ENCODE measurements at places on chromosomes 4 and X.
A peak's percentile ranks its signal among the peaks of the same experiment; 100 is the strongest.

DNA sequence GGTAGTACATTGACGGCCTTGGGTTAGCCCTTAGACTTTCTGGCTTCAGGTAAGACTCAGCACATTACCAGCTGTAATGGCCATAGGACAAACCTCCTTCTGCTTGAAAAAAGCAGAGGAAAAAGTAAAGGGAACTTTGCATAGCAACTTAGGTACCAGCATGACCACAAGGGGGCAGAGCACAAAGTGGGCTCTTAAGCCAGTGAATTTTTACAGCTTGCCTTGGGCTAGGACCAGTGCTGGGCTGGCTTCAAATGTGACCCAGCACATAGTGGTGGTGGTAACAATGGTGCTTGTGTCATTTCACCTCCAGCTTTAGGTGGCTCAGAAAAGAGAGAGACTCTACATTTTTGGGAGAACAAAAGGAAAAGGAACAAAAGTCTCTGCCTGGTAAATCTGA is 66.1 kb downstream of the KLHL4 start:
- no peak for DNase-seq

DNA sequence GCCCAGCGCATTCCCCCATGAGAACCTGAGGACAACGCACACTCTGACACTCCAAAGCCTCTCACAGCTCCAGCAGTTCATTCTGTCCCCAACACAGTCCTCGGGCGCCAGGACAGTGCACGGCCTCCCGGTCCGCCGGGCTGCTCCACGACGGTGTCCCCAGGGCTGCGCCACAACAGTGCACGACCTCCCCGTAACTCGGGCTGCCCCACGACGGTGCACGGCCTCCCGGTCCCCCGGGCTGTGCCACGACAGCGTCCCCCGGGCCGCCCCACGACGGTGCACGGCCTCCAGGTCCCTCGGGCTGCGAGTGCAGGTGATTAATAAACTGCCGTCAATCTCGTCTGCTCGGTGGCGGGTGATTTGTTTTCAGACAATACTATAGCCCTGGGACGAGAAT is 585.1 kb upstream of the FRG1 start:
- no peak for DNase-seq

- DNase-seq = no peak
Observed at GRCh38 chrX:56764153-56764974, 35.3 kb downstream of the NBDY start.

DNA sequence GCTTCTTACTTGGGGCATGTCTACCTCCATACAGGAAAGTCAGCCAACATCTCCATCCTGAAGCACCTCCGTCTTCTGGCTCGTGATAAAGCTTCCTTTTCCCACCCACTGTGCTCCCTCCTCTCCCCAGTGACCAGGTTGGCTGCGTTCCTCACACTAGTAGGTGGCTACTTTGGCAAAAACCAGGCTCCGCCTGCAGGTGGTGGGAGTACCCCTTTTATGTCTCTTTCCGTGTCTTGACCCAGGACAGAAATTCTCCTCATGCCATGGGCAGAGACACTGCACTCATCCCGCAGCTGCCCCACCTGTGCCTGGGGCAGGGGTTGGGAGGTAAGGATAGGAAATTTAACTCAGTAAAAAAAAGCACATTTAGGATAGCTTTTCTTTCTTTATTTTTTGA is 50.9 kb downstream of the ENPP6 start:
- no peak for DNase-seq

GRCh38 chrX:2410279-2411020 is 90.3 kb downstream of the DHRSX start:
- no peak for DNase-seq

- no peak for DNase-seq
Observed at GRCh38 chr4:137583671-137584070, 51.4 kb upstream of the PCDH18 start.

DNA sequence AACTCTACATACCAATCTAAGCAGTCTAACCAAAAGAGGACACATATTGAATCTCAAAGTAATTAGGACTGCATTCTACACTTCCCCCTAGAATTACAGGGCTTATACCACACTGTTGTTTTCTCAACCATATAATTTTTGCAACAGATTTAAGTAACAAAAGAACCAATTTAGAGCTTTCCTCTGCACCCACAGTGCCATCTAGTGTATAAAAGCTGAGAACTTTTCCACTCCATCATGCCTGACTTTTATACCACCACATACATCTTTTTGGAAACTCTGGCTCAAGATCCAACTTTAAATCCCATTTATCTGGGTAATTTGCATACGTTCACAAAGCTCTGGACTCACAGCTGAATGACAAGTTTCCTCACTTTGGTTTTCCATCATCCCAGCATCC is 99.5 kb downstream of the EFHC2 start:
- no peak for DNase-seq

- no peak for DNase-seq
Observed at GRCh38 chrX:16651391-16652024, 1.6 kb downstream of the S100G start.

DNA sequence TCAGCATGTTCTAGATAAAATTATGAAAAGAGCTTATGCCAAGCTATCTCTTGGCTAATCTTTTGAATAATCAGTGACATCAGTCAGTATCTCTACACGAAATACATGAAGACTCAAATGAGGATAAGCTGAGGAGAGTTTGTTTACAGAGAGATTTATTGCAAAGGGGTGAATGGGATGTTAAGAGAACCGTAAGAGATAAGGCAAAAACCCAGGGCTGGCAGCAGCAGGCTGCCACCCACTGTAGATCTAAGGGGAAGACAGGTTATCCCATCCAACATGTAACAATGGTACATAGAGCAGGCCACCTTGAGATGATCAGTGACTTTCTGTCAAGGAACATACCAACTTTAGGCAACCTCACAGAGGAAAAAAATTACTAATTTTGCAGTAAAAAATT is 432.1 kb upstream of the NR3C2 start:
- no peak for DNase-seq

GRCh38 chr4:174835536-174835935 is 6.5 kb upstream of the GLRA3 start:
- no peak for DNase-seq

DNA sequence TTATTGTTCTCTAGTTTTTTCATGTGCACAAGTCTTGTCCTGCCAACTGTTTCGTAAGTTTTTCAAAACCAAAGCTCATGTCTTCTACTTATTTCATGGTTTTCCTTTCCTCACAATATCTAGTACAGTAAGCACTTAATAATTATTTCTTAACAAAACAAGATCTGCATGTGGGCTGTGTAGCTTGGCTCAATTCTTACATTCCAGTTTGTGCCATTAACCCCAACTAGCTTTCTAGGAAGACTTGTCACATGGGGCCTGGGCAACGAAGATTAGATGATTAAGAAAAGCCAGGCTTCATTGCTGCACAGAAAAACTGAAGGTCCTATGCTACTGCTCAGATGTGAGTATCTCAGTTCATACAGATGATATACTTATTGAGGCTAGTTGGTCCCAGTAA is 155.3 kb upstream of the TEX13A start:
- DNase-seq = no peak

DNA sequence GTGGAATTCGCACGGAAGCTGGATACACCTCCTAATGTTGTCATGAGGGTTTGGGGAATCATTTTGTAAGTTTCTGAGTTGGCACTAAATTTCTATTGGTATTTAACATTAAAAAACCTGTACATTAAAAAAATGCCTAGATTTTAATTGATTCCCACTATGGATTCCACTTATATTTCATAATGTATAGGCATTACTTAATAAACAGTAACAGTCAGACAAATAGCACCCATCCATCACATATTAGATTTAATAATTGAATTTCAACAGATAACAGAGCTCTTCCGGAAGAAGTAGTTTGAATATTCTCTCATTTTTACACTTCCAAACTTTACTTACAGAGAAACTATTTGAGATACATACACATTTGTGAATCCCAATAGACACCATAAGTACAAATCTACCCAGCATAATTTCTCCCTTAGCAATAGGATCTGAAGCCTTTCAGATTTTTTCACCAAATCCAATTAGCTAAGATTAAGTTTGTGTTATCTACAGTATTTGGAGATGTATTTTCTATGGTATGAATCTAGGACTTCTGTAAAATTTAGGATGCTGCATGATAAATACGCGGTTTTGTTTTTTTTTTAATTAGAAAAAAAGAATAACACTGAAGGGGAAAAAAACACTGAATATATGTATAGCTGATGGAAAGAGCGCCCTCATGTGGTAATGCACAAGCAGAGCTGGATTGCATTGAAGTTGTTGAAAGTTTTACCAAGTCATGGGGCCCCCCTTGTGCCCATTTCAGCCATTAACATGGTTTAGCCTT is 12.2 kb upstream of the ODAM start:
- DNase-seq = no peak

GRCh38 chr4:47498899-47499298 is 13.8 kb downstream of the ATP10D start:
- no peak for DNase-seq

GRCh38 chr4:105135785-105136184 is 10.9 kb upstream of the TET2 start:
- DNase-seq = no peak

GRCh38 chr4:65696436-65696835 is 26.1 kb upstream of the EPHA5 start:
- no peak for DNase-seq

DNA sequence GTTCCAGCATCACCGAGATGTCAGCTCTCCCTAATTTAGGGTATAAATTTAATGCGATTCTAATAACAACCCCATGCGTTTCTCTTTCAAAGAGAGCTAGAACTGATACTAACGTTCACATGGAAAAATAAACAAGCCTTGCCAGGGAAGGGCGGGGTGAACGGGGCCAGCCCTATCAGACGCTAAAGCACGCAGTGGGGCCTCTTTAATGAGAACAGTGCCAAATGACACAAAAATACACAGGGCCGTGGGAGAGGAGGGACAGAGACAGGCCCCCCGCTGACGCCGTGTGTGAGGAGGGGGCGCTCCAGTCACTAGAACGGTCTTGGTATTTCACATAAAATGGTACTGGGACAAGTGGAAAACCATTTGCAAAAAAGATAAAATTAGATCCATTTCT is 21.3 kb upstream of the ADRA2C start:
- no peak for DNase-seq

- DNase-seq = no peak
Observed at GRCh38 chr4:40322811-40323210, 12.3 kb upstream of the CHRNA9 start.

DNA sequence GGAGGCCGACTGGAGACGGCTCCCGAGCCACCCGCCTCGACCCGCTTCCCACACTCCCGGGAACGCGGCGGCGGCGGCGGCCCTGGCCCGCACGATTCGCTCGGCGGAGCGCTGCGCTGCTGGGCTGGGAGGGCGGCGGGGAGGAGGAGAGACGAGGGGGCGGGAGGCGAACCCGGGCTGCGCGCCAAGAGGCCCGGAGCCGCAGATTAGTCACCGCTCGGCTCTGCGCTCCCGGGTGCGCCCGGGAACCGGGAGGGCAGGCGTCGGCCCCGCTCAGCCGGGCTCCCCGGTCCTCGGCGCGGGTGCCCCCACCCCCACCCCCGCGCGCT is 11.2 kb upstream of the BCOR start:
- DNase-seq = no peak

GRCh38 chr4:140081641-140082390 is 72.2 kb downstream of the MAML3 start:
- no peak for DNase-seq

DNA sequence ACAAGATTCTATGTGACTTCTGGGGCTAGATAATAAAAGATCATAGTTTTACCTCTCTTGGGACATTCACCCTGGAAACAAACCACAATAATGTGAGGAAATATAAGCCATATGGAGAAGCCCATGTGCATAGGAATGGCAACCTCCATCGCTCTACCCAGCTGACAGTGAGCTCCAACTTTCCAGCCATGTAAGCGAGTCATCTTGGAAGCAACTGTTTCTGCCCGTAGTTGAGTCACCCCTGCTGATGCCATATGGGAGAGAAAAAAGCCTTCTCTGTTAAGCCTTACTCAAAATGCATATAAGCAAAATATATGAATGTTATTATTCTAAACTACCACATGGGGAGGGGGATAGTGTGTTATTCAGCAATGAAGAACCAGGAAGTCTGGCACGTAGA is 31.4 kb upstream of the RELL1 start:
- no peak for DNase-seq

DNA sequence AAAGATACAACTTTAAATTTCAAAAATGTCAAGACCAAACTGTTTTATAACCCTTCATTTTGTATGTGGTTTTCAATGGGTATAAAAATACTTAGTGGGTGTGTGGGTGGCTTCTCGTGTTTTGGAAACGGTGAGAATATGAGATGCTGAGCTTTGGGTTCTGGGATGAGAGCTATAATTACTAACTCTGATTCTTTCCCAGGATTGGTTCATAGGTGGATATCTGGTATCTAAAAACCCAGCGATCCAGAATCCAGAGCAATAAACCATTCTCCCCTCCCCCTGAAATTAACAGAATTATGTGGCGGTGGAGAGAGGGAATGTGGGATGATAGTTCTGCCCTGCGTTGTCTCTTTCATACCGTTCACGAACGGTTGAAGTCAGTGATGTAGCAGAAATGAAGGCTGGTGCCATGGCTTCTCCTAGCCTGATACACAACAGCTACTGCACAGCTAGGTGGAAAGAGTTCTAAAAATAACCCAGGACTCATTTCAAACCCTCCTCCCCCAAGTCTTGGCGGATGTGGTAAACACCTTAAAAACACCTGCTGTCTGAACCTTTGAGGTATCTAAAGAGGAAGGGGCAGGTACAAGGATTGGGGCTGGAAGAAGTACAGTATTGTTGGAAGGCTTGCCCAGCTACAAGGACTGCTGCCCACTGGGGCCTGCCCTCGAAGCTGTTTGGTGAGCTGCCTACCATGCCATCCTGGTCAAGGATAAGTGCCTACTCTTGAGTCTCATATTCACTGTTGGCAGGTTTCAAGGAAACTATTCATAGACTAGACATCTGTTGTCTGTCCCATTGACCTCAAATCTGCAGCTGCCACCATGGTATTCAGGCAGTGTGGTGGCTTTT is 44.5 kb downstream of the SEPTIN11 start:
- no peak for DNase-seq

- DNase-seq = no peak
Observed at GRCh38 chr4:34009951-34010350, 2234.4 kb downstream of the ARAP2 start.

- no peak for DNase-seq
Observed at GRCh38 chrX:2243913-2244460, 256.8 kb downstream of the DHRSX start.

DNA sequence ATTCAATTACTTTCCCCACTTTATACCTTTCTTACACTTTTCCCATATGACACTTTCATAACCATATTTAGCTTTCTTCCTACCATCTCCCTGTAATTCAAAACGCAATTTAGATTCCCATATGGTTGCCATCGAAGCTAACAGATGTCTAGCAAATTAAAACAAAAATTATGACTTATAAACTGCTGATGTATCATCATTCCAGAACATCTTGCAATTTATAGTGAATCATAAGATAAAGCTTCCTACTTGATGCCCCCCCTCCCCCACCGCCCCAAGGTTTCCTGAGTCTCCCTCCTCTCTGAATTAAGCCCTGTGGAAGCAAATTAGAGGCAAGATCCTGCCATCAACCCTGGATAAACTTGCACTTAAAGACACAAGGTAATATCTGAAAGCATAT is 5.4 kb downstream of the TSPAN5 start:
- DNase-seq = no peak

- peak; percentile 31 for DNase-seq
Observed at GRCh38 chr4:1579001-1579900, 104.9 kb downstream of the FAM53A start.

- DNase-seq = no peak
Observed at GRCh38 chr4:153781717-153782416, 7.0 kb downstream of the SFRP2 start.

Measured in esophagus squamous epithelium (tissue), 5 donors.